GM18507 (cell line): ENCODE measurements at places on chromosomes 1 and 21.

DNA sequence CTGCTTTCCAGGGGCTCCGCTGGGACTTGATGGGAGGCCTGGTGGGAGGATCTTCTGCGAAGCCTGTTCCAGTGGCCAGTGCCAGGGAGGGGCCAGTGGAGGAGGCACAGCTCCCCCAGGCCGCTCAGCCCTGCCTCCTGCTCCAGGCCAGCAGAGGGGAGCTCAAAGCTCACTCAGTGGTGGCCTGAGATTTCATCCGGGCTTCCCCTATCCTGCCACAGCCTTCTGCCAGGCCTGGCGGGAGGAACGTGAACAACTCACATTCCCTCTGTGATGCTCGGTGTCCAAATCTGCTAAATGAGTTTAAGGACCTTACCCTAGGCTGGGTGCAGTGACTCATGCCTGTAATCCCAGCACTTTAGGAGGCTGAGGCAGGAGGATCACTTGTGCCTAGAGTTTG lies 3.3 kb downstream of the CLCNKB start:
- no peak for DNase-seq

DNA sequence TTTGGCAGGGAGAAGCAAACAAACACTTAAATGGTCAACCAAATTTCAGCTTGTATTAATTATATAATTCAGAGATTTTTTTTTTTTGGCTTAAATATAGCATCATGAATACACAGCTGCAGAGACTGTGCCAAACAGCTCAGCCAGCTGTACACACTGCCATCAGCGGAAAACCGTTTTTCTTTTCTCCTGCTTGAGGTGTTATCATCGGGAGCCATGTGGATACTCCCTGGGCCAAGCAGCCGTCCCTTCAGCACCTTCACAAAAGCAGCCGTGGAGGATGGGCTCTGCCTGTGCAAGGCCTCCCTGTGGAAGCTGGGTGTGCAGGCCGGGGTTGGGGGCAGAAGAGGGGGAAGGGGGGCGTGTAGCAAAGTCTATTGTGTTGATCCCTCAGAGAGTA lies 85.0 kb downstream of the NUF2 start:
- no peak for DNase-seq

DNA sequence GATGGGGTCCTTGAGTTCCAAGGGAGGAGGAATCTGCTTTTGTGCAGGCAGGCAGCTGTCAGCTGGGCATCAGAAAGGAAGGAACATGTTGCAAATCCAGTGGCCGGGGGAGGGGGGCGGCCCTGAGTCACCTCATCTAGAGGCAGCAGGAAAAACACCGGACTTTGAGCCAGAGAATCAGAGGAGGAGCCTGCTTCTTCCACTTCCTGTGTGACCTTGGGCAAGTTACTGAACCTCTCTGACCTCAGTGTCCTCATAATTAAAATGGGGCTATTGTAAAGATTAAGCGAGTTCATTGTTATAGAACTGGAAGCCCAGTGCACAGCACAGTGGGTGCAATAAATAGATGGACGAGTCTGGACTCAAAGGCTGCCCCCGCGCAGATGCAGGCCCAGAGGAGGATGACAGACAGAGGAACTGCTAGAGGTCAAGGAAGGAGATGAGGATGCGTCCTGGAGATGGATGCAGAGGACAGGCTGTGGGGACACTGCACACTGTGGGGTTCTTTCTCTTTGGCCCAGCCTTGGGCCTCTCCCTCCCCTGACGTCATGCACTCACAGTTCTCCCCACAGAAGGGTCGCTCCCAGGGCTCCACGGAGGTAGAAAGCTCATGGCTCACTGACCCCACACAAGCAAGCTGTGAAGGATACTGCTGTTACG lies 714.3 kb downstream of the MATN1 start:
- no peak for DNase-seq

DNA sequence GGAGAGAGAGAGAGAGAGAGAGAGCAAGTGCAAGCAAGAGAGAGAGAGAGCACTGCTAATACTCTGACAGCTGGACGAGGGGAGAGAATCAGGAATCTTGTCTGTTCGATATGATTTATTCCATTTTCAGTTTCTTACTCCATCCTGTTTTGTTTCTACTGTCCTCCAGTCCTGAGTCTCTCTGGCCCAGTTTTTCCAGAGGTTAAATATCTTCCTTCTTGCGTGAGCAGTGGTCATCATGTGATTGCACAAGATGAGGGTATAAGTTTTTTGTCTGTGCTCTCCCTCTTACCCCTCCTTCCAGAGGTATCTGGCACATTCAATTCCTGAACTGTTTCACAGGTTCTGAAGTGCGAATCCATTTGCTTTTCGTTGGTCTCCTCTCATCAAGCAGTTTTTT lies 16.8 kb downstream of the UBE2U start:
- DNase-seq = no peak

DNA sequence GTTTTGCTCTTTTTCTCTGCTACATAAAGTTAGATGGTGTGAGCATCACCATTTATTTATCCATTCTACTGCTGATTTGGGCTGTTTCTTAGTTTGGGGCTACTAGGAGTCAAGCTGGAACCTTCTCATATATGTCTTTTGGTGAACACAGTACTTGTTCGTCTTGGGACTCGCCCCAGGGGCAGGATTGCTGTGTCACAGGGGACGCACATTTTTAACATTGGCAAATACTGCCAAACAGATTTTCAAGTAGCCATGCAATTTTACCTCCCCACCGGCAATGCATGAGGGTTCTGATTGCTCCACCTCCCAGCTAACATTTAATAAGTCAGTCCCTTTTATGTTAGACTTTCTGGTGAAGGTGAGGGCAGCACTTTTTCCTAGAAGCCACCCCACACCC lies 7.5 kb upstream of the IFFO2 start:
- no peak for DNase-seq

DNA sequence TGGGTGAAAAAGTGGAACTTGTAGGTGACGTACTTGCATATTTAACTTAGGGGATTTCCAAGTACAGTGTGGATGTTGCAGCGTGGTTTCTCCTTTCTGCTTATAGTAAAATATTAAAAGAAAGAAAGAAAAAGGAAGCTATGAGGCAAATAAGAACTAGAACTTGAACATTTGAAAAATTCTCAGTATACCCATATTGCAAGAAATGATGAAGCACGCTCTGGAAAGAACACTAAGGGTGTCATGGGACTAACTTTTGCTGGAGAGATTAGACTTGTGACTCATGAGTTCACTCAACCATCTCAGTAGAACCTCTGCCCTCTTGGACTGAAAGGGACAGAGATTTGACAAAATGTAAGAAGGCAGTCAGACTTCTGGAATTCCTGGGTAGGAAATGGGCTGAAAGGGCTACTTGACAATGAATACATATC lies 704.5 kb upstream of the ADGRL4 start:
- no peak for DNase-seq

GRCh38 chr1:119960501-119960900 lies 64.2 kb upstream of the ADAM30 start:
- DNase-seq = no peak

GRCh38 chr1:236836157-236836556 lies 41.1 kb downstream of the MTR start:
- DNase-seq = no peak

DNA sequence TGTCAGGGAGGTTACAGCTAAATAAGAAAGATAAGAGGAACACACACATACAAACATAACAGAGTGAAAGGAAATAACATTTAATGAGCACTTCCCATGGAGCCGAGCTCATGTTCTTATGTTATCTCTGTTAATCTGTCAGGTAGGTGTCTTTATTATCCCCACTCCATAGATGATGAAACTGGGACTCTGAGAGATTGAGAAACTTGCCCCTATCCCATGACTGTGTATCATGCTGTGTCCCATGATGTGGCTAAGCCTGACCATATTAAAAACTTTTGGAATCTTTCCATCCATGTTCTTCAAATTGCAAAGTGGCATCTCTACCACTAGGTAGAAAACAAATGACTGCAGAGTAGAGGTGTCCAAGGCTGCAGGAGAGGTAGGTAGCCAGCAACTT lies 285.2 kb upstream of the SGIP1 start:
- DNase-seq = no peak

- no peak for DNase-seq
These were observed 51.6 kb downstream of the ETS2 start for GRCh38 chr21:38857152-38857825.

DNA sequence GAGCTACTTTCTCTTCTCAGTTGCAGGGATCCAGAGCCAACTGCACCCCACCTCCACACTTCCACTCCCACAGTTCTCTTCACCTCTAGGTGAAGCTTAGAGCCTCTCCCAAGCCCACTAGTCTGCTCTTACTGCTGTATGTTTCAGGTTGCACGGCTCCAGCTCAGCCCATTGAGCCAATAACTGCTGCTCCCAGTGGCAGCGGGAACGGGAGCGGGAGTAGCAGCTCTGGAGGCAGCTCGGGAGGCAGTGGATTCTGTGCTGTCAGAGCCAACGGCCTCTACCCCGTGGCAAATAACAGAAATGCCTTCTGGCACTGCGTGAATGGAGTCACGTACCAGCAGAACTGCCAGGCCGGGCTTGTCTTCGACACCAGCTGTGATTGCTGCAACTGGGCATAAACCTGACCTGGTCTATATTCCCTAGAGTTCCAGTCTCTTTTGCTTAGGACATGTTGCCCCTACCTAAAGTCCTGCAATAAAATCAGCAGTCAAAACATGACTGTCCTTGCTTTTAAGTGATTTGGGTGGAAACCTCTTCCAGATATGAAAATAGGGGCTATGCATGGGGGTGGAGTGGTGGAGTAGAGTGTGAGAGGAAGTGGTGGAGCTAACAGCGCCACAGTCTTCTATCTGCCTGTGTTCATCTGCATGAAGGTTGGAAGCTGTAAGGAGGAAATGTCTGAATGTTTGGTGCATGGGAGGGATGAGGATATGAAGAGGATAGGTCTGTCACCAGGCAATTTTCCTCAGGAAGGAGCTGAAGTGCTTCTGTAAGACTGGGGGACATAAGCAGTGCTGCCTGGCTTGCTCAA lies 29.6 kb downstream of the CHIA start:
- DNase-seq = no peak

DNA sequence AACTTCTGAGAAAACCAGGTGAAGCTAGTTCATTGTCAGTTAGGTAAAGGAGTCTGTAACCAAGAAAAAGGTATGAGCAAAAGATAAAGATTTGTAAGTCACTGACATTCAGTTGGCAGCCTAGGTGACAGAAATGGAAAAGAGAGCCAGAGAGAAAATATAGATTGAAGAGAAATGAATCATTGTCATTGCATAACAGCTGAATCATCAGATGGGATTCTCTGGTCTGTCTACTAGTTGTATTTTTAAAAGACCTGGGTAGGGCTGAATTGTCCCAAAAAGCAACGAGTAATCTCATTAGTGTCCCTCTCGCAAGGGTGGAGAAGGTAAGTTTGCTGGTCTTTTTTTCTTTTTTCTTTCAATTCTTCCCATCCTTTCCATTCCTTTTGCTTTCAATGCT lies 36.6 kb downstream of the PTGS2 start:
- no peak for DNase-seq

DNA sequence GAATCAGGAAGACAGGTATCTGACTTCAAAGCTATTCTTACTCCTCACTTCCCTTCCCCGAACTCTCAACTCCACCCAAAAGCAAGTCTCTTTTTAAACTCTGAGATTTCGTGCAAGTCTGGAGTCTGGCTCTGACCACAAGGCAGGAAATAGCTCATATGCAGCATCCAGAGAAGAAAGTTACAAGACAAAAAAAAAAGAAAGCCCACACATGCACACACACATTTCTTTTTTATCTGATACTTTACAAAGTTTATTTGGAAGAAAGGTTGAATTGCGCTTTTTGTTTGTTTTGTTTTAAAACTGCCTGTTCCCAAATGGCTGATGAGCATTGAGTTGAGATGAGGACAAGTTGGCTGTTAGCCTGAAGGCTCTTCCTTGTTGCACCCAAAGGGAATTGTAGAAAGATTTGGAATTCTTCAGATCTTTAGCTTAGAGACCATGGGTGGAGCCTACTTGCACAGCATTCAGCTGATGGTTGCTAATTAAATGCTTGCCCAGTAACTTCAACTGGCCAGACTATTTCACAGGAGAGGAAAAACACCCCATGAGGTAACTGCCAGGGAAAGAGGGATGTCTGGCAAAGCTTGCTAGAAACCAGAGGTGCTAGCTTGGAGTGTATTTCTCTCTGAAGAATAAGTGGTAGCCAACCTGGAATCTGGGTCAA lies 490.3 kb downstream of the TTLL7 start:
- no peak for DNase-seq

- DNase-seq = no peak
These were observed 152.6 kb downstream of the ZNF281 start for GRCh38 chr1:200257235-200257634.
